ENCODE measurements at places on chromosomes 2 and 18.

GRCh38 chr2:26969077-26969844 is 1.2 kb upstream of the MAPRE3 start:
- no peak for DNase-seq

- peak; percentile 76 for DNase-seq
Observed at GRCh38 chr2:20135631-20136050, 84.2 kb upstream of the LAPTM4A start.

DNA sequence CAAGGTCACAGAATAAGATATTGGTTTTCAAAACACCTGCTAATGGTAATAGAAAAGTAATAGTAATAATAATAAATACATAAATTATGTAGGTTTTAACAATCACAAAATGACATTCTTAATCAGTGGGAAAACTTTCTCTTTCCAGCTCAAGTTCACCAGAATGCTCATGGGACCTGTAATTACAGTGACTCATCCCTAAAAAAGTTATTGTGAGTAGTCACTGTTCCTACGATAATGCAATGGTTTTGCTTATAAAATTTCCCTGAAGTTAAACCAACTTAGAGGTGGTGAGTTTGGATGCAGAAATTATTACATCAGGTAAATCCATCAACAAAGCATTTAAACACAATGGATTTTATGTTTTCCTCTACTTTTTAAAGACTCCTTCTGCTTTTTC is 502.3 kb downstream of the PID1 start:
- DNase-seq, result no peak

GRCh38 chr18:46268671-46269070 is 164.5 kb downstream of the HAUS1 start:
- no peak for DNase-seq

DNA sequence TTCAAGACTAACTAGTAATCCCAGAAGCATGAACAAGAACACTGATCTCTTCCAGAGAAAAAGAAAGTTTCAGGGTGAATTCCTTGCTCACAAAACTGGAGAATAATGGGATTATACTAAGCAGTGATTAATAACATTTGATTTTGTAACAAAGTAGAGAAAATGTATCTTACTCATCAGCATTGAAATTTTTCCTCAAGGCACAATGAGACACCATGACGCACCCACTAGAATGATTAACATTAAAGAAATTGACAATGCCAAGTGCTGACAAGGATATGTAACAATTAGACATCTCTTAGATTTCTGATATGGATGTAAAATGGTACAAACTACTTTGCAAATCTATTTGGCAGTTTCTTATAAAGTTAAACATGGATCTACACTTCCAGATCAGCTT is 101.1 kb upstream of the EPHA4 start:
- no peak for DNase-seq

DNA sequence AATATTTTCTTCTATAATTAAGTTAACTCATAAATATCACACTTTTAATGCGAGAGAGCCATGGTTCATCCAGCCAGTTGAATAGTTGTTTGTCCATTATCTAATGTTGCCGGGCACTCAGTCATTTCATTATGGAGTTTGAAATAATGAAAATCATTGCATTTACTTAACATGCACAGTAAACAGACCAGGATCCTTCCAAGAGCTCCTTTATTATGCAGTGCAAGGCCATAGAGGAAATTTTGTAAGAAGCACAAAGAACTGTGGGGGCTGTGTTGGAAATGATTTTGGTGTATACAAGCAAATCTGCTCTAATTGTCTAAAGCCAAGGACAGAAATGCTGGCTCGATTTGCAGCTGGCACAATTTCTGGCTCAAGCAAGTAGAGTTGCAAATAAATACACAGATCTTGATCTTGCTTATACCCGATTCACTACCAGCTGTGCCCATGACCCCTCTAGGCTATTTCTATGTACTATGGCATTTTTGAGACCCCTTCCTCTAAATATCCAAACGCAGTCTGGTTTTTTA is 400.3 kb upstream of the HNRNPA3 start:
- DNase-seq, result no peak

DNA sequence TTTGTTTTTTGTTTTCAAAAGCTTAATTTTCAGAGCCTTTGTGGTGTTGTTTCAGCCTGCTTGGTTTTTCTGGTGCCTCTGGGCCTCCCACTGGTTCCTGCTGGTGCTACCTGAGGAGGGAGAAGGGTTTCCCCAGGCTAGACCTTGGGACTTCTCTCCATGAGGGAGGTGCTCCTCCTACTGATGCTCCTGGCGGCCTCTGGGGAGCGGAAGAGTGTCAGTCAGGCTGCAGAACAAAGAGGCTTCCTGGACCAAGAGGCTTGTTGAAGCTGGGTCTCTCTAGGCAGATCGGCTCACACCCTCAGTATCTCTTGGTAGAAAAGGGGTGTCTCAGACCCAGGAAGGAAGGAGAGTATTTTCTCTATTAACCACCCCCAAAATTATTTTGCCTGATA is 32.2 kb downstream of the RFX8 start:
- DNase-seq, result no peak

- DNase-seq, result no peak
Observed at GRCh38 chr18:62678847-62679485, 36.4 kb upstream of the PHLPP1 start.

DNA sequence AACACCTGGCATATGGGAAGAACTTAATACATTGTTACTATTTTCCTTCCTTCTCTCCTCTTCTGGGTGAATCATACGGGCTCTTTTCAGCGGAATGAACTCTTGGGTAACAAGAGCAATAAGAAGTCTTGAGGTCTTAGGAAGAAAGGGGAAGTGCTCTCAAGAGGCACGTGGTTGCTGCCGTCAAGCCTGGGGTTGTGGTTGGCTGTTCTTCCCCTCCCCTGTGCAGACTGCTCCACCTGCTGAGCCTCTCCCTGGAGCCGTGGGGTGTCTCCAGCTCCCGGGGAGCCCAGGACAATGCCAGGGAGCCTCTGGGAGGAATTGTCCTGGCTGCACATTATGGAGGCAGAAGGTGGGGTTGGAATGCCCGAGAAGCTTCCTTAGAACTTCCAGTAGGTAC is 19.4 kb downstream of the TOGARAM2 start:
- no peak for DNase-seq

GRCh38 chr18:72342933-72343332 is 201.2 kb downstream of the CBLN2 start:
- DNase-seq, result no peak

Measured in HEK293T (cell line).